ENCODE measurements at places on chromosomes 4 and X.

GRCh38 chr4:140996766-140997165 lies 136.5 kb downstream of the RNF150 start:
- no peak for DNase-seq

DNA sequence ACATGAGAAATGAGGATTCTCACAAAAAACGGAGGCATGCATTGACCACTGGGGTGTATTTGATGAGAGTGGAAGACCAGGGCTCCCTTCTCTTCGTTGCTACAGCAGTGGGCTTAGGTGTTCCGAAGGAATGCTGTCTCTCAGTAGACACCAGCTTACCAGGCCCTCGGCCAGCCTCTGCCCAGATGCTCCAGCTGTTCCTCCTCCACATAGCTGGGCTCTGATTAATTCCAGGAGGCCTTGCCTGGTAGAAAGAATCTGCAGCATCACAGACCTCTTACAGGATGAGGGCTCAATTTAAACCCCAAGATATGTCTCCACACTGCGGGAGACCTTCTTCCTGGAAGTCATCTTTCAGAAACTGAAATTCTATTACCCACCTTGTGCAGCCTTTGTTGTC lies 346.6 kb upstream of the TENM3 start:
- no peak for DNase-seq

DNA sequence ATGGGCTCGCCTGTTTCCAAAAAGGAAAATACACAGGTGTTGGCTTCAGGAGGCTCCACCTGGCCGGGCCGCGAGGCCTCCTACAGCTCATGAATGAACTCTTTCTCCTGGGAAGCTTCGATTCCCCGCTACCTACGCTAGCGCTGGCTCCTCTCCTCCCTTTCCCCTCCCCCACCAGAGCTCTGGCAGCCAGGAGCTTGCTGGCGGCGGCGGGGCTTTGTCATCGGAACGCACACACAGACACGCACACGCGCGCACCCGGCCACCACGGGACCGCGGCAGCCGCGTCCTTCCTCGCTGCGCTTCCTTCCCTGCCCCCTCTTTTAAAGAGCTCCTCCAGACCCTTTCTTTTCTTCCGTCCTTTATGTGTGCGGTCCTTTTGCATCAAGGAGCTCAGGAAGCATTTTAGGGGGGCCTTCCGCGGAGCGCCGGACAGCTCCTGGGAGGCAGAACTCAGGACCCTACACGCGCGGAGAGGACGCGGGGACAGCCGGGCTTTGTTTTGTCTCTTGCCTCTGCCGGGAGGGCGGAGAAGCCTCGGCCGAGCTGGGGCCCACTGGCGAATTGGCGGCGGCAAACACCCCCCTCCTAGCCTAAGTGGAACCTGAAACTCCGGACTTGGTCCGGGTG lies 70.2 kb upstream of the BCOR start:
- no peak for DNase-seq

- DNase-seq = no peak
Observed at GRCh38 chr4:25031077-25031621, 403 bp upstream of the LGI2 start.

- no peak for DNase-seq
Observed at GRCh38 chr4:53479736-53480525, 102.5 kb downstream of the FIP1L1 start.

- no peak for DNase-seq
Observed at GRCh38 chrX:9657590-9658256, 107.9 kb downstream of the GPR143 start.

GRCh38 chr4:83231620-83232076 lies 53.0 kb downstream of the COQ2 start:
- no peak for DNase-seq

DNA sequence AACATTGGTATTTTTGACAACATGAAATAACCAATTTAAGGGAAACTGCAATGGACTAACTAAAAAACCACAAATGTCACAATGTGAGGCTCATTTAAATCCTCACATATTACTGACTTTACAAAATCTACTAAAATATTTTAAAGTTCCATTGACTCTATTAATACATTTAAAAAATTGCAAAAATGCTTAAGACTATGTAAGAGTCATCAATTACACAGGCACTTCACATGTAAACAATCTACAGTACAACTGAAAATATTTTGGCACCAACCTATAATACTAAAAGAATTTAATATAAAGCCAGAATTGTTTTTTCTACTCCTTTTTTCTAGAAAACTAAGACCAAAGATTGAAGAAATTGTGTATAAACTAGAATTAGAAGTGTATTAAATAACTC lies 76.8 kb upstream of the RBMXL3 start:
- DNase-seq = no peak

GRCh38 chrX:19334945-19335626 lies 8.6 kb upstream of the PDHA1 start:
- DNase-seq = no peak

DNA sequence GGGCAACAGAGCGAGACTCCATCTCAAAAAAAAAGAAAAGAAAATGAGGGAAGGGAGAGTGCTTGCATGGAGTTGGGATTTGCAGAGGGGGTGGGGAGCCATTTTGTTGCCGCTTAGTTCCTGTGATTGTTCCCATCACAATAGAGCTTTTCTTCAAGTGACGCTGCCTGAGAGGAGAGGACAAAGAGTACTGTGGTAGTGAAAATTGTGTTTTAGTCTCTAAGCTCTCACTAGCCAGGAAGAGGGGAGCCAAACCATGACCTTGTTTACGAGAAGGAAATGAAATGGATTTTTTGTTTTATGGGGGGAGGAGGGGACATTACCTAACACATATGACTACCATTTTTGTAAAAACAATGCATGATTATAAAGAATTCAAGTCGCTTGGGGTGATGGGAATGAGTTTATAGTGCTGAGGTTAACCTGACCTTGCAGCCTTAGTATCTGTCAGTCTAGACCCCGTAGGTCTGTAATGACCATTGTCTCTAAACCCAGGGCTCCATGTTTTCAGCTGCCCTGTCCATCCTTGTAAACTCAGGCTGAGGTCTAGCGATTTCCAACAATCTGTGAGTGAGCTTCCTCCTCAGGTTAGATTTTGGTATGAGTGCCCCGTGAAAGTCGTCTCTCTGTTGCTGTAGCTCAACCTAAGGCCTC lies 18.8 kb downstream of the SRD5A3 start:
- DNase-seq = no peak

GRCh38 chr4:110073053-110073845 lies 125.2 kb downstream of the ELOVL6 start:
- DNase-seq = no peak

GRCh38 chr4:158906073-158906472 lies 137.2 kb downstream of the FNIP2 start:
- no peak for DNase-seq

DNA sequence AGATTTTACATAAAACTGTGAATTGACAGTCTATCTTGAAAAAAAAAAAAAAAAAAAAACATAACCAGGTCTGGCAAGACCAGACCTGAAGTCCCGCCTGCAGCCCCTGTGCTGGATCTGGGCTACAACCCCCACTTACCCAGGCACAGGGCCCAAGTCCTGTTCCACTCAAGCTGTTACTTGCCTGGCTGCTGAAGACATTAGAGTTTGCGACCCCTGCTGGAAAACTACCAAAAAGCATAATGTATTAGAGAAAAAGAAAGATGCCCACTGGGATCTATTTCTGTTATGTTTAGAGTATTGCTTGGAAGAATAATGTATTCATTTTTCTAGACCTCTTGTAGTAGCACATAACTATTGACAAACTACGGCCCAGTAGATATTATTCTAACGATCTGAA lies 4.7 kb downstream of the HS3ST1 start:
- DNase-seq = no peak

Data from activated CD8-positive, alpha-beta memory T cell treated with anti-CD3 and anti-CD28 coated beads for 4 hours (primary cell).